Spinal cord (tissue), 10 donors: ENCODE measurements at places on chromosomes 6 and 20. TPM values are rescaled to one million over a fixed set of nuclear protein-coding genes. Genes with fewer than 3 reads are reported as not detected.

EBF4 gene
- total RNA-seq, result 10.2 TPM

SPTLC3 gene
- total RNA-seq, result 29.3 TPM

DEFB132 gene
- total RNA-seq, result not detected

NT5E gene
- 17.6 TPM for total RNA-seq

HAO1 gene
- not detected for total RNA-seq

NOL4L gene
- 23.2 TPM for total RNA-seq

EPM2A gene
- total RNA-seq, result 13.2 TPM

TRIM40 gene
- total RNA-seq, result 0.17 TPM

KHDC1 gene
- 7.2 TPM for total RNA-seq

NMBR gene
- 5.6 TPM for total RNA-seq
